Right atrium auricular region (tissue), 2 donors: ENCODE measurements at places on chromosomes 7 and 10.
A peak's percentile ranks its signal among the peaks of the same experiment; 100 is the strongest.

DNA sequence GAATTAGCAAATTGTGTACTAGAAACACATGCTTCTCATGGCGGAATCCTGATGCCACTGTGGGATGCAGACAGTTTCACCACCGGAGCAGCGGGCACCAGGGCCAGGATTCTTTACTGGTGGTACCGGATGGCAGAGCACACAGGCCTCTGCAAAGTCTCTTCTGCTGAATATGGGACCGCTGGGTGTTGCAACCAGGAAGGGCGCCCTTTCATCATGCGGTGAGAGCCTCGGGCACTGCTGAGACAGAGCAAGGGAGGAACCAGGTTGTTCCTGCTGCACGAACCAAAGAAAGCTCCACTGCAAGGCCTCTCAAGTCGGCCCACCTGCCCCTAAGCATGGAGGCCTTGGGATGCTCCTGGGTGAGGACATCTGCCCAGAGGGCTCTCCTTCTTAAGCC is 57.0 kb upstream of the NMT2 start:
- DNase-seq, result no peak

- DNase-seq, result no peak
These were observed 447.4 kb upstream of the PFKP start for GRCh38 chr10:2619916-2620315.

- DNase-seq, result no peak
These were observed 12.2 kb upstream of the FIGNL1 start for GRCh38 chr7:50462361-50462760.

GRCh38 chr7:111129435-111129834 is 38.5 kb downstream of the LRRN3 start:
- no peak for DNase-seq

- peak; percentile 34 for DNase-seq
These were observed 7.9 kb downstream of the TBATA start for GRCh38 chr10:70777063-70777875.

DNA sequence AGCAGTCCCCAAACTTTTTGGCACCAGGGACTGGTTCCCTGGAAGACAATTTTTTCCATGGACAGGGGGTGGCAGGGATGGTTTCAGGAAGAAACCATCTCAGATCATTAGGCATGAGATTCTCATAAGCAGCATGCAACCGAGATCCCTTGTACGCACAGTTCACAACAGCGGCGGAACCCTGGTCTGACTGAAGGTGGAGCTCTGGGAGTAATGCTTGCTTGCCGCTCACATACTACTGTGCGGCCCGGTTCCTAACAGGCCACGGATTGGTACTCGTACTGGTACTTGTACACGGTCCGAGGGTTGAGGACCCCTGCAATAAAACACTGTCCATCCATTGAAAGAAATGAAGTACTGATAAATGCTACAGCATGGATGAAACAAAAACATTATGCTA is 32.8 kb downstream of the MKRN1 start:
- no peak for DNase-seq

DNA sequence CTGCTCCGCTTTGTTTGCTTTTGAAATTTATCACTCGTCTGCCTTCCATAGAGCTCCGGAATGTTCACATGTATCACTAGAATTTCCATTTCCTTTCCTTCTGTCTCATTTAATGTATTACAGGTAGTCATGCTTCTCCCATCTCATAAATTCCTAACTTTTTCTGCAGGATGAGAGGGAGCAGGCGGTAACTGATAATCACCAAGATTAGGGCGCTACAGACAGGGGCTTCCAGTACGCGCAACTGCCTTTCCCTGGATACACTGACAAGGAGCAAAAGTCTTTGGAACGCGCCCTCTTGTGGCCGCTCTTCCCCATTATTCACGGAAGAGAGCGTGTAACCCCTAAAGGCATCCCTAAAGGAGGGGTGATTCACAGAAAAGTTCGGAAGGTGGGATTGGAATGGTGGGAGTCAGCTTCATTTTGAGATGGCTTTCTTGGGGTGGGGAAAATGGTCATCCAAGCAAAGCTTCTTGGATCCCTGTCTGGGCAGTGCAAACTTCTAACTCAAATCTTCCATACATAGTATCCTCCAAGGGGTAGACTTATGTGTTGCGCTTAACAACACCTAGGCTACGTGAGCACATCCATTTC is 6.5 kb downstream of the INHBA start:
- peak; percentile 85 for DNase-seq

DNA sequence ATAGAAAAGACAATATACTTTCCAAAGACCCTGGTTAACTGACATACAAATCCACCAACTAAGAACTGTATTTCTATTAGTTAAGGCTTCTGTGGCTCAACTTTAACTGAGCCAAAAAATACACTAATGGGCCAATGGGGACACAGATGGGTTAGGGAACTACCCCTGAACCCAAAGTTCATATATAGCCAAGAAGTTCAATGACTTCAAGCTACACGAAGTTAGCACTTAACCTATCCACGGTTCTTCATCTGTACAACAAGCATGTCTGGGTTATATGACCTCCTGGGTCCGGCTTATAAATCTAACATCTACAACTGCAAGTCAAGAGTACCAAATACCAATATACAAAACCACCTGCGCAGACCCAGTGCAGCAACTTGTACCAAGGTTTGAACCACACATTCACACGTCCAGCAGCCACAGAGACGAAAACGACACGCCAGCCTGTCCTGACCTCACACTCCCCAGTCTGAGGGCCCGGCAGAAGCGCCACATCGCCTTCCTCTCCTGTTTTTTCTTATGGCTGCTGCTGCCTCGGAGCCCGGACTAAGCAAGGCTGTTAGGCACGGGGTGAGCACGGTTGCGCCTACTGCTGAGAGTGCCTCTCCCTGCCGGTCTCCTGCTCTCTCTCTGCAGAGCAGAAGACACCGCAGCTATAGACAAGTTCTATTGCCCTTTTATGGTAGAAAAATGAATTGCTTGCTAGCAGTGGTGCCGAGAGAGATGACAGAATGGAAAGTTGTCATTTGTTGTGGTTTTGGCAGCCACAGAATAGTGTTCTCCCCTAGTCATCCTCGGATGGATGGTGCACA is 86.3 kb downstream of the RNF216 start:
- DNase-seq, result no peak

DNA sequence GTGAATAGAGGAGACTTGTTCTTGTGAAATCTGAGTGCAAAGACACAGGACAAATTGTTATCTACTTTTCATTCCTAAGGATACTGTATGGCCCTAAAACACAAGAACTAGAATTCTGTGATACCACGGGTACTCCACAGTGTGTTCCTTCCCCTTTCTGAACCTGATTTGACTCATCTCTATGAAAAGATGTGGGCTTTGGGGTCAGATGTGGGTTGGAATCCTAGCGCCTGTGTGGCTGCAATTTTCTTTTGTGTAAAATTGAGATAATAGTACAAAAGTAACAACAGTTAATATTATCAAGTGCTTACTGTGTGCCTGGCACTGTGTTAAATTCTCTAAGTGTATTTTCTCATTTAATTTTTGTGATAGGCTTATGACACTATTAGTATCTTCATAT is 8.1 kb downstream of the SRGN start:
- DNase-seq, result no peak

DNA sequence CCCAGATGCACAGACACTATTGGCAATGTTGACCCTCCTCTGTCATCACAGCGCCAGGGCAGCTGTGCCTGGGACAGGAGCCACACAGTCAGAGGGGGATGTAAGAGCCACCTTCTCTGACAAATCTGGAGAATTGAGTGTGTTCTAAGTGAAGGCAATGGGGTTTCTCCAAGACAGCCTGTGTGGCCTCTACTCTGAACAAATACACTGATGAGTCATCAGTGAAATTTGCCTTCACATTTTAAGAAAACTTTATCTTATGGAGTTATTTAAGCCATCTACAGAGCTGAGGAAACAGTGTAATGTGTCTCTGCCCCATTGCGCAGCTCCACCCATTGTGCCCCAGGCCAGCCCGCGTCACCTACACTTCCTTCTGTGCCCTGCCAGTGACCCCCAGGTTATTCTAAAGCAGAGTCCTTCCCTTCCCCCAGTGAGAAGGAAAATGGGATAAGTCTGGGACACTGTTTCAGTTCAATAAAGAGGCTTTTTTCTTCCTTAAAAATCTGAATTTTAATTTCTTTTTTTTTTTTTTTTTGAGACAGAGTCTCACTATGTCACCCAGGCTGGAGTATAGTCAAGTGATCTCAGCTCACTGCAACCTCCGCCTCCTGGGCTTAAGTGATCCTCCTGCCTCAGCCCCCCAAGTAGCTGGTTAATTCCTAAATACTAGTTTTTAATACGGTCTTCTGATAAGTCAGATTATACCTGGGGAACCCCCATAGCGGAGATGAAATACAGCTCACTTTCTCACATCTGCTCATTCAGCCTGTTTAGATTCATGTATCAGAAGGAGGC is 21.8 kb downstream of the AKR1E2 start:
- peak; percentile 79 for DNase-seq

DNA sequence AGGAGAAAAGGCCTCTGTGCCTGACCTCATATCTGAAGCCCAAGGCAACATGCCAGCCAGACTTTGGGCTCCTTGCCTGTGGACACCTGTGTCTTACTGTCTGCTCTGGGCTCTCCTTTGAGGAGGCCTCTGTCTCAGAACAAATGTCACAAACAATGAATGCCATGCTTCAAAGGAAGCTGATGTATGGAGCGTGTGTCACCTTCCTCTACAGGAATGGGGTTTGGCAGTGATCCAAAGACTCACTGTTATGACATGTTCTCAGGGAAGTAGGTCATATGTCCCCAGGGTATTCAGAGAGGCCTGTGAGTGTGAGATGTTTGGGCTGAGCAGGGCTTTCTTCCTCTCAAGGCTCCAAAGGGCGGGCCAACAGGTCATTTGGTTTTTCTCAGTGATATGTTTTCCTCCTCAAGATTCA is 38.4 kb downstream of the PTPRE start:
- DNase-seq, result peak; percentile 54

- no peak for DNase-seq
These were observed 131.8 kb downstream of the PTPN20 start for GRCh38 chr10:47042780-47043750.

DNA sequence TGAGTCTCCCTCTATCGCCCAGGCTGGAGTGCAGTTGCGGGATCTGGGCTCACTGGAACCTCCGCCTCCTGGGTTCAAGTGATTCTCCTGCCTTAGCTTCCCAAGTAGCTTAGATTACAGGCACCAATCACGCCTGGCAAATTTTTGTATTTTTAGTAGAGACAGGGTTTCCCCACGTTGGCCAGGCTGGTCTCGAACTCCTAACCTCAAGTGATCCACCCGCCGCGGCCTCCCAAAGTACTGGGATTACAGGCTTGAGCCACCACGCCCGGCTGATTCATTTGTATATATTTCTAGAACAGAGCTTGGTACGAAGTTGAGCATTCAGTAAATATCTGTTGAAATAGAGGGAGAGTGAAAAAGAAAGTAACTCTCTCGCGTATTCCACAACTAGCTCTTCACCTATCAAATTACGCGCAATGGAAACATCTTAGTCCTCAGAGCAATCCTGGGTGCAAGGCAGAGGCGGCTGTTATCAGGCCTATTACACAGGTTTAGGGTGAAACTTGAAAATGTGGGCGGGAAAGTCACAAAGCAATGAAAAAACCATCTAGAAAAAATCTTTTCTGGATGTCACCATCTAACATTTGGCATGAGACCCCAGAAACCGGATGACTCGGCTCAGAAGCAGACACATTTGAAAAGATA is 707 bp upstream of the GHITM start:
- DNase-seq, result no peak

GRCh38 chr10:116825901-116826300 is 23.4 kb upstream of the ENO4 start:
- DNase-seq, result no peak

DNA sequence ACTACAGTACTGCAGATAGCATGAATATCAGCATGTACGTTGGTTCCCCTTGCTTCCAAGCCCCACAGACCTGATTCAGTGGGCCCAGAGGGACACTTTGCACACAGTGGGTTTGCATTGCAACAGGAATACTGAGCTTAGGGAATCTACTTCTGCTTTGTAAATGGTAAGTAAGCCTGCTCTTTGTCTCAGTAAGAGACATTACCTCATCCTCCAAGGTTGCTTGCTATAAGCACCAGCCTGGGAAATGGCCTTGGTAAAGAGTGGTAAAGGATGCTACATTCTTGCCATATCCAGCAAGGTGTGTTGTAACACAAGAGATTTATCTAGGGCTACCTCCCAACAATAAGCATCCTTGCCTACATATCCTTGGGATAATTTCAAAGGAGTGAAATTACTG is 730.5 kb downstream of the INHBA start:
- no peak for DNase-seq

- peak; percentile 79 for DNase-seq
These were observed 175.3 kb upstream of the RHEB start for GRCh38 chr7:151694828-151695580.

DNA sequence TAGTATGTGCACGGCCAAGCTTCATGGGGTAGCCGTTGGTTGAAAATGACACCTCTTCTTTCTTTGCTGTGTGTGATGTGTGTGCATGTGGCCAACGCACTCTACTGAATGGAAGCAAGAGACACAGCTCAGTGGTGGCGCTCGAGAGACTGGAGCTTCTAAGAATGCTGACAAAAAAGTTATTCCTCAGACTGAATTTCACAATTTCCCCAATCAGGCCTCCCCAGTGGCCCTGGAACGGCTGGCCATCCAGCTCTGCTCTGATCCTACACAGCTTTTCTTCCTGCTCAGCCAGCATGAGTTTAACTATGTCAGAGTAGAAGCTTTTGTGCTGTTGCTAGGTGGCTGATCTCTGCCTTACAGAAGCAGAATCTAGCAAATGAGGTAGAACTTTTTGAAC is 186.7 kb upstream of the PLXDC2 start:
- DNase-seq, result peak; percentile 88

GRCh38 chr10:95793401-95794045 is 37.6 kb downstream of the ENTPD1 start:
- peak; percentile 71 for DNase-seq

GRCh38 chr7:141943846-141944245 is 2.9 kb downstream of the CLEC5A start:
- no peak for DNase-seq
